ENCODE measurements at places on chromosomes 1 and 21.

DNA sequence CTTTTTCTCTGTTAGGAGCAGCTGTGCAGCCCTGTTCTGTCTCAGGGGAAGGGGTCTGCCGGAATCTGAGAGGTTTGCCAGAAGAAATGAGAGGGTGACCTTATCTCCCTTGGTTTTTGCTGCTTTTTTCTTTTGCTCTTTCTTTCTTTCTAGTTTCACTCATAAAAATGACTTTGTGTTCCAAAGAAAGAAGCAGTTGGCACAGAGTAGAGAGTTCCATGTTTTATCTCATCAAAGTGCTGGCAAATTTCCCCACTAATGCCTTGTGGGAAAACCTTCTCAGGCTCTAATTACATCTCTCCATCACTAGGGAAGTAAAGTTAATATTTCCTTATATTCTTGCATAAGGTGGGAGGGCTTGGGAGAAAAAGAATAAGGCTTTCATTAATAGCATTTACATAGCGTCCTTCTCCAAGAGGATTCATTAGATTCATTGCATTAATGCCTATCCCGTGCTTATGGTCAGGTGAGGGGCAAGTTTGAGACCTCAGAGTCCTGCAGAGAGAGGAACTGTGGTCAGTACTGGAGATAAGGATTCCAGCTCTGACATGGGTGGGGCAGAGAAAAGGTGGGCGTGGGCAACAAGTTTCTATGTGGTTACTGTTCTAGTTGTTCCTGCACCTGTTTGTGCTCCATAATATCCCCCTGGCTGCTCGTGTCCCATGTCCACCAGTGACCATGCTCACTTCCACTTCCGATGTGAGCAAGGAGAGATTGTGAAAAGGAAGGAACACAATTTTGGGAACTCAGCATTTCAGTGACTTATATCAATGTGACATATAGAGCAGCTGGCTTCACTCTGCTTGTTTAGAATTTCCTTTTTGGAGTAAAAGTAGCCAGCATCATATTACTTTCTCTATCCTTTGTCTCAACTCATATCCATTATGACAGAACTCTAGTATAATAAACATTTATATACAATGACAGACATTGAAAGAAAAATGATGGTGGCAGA is 79.5 kb downstream of the DISC1 start:
- no peak for DNase-seq

DNA sequence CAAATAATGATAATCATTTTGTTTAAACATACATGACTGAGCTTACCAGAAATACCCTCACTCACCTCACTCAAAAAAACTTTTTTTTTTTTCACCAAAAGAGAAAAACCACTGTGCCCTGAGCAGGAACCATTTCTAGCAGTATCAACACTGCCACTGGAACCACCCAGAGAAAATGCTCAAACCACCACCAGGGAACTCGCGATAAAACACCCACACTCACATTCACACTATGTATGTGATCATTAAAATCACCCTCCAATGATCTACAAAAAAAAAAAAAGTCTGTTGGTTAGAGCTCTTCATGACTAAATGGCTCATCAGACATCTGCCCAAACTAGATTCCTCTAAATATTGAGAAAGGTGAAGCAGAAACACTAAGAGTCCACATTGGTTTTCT is 11.5 kb downstream of the TIAM1 start:
- DNase-seq, result no peak

- DNase-seq, result no peak
These were observed 63.1 kb downstream of the MATN1 start for GRCh38 chr1:30660241-30660640.

DNA sequence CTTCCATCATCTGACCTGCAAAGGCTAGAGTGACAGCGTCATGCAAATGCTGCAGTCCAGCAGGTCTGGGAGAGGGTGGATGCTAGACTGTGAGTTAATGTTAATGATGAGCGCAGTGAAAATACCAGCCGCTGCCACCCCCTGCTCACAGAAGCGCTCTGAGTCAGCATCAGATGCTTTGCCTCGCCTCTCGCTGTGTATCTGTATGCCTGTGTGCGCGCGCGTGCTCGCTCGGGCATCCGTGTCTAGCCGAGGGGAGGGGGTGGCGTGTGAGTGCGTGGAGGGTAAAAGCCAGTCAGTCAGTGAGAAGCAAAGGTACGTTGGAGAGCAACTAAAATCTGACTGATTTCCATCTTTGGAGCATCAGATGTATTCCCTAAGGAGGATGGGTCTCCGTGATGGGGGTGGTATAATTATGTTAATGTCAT is 858.7 kb downstream of the USP25 start:
- DNase-seq, result peak; percentile 71

- no peak for DNase-seq
These were observed 181.4 kb upstream of the LHX8 start for GRCh38 chr1:74952786-74953185.

DNA sequence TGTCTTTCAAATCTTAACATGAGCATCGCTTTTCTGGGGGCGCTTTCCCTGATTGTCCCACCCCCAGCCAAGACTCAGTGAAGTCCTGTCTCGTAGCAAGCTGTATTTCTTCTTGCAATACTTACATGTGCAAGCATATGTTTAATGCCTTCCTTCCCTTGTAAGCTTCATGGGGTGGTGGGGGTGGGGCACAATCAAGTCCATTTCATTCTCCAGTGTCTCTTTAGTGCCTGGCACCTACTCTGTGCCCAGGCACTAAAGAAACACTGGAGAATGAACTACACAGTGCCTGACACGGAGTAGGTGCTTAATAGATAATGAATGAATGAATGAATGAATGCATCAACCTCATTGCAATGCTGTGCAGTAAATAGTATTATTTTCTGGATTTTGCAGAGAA is 143.1 kb downstream of the PLPP3 start:
- no peak for DNase-seq

DNA sequence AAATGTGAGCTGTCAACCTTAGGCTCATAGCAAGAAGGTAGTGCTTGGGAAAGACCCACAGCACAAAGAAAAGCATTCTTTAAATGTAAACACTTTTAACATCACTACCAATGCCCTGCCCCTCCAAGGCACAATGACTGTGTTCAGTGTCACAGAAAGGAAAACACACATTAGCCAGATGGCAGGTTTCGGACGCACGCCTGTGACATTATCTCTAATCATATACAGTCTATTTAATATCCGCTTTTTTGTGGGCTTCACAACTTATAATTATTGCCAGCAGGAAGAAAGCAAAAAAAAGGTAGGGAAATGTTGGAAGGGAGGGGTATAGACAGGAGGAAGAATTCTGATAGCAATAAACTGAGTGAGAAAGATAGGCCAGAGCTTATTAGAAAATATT is 112.4 kb upstream of the BEND5 start:
- DNase-seq, result no peak

- no peak for DNase-seq
These were observed 26.9 kb downstream of the UCK2 start for GRCh38 chr1:165854101-165854845.

DNA sequence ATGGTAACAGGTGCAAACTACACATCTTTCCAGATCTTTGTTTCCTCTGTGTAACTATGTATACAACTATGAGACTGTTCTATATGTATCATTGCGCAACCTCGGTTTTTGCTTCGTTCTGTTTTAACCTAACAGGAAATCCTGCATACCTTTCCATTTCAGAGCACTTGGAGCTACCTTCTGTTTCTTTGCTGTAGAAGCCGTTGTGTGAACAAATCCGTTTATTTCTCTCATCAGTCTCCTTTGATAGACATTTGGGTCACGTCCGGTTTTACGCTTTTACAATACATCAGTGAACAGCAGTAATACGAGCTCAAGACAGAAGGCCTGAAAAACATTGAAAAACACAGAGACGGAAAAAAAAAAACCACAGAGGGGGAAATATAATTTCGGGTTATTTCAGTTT is 10.5 kb downstream of the ATP5IF1 start:
- no peak for DNase-seq

DNA sequence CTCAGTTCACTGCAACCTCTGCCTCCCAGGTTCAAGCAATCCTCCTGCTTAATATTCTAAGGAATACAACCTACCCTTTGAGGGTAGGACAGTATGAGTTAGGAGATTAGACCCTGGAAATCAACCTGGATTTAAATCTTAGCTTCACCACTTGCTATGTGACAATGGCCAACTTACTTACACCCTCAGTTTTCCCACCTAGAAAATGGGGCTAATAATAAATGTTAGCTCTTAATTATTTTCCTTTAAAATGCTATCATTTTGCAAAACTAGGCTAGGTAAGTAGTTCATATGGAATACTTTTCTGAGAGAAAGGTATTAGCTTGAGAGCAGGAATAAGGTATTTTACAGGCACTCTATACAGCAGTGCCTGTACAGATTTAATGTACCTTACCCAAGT is 110.8 kb downstream of the PHTF1 start:
- no peak for DNase-seq

- DNase-seq, result peak; percentile 2
These were observed 483.7 kb downstream of the CAMTA1 start for GRCh38 chr1:7268983-7269382.

- DNase-seq, result no peak
These were observed 27.0 kb upstream of the TMEM39B start for GRCh38 chr1:32045772-32046171.

GRCh38 chr1:232435729-232436128 is 194.2 kb downstream of the SIPA1L2 start:
- DNase-seq, result no peak

GRCh38 chr1:78070758-78071157 is 25.0 kb downstream of the GIPC2 start:
- DNase-seq, result no peak

DNA sequence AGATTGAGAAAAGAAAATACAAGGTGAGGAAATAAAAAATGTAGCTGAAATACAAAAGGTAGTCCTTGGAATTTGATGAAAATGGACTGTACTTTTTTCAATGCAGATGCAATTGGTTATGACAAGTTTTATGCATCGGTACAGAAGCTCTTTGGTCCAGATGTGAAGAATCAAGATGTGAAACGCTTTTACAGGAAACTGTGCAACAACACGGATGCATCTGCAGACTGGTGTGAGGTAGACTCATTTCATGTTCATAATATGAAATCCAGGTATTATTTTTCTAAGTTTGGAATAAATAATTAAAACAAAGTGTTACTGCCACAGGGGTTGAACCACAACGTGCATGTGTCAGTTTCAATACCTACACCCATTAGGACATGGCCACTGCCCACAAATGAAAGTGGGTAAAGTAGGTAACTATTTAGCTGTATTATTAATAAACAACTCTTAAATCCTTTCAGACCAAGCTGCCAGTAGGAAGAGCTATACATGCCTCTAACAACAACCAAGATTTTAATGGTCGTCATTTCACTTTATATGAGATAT is 8.4 kb downstream of the WDR64 start:
- no peak for DNase-seq

GRCh38 chr1:9180111-9180819 is 51.4 kb upstream of the GPR157 start:
- no peak for DNase-seq
